ENCODE measurements at places on chromosomes 1 and 21.

- DNase-seq = peak; percentile 43
These were observed 774 bp upstream of the DYRK1A start for GRCh38 chr21:37365517-37366481.

DNA sequence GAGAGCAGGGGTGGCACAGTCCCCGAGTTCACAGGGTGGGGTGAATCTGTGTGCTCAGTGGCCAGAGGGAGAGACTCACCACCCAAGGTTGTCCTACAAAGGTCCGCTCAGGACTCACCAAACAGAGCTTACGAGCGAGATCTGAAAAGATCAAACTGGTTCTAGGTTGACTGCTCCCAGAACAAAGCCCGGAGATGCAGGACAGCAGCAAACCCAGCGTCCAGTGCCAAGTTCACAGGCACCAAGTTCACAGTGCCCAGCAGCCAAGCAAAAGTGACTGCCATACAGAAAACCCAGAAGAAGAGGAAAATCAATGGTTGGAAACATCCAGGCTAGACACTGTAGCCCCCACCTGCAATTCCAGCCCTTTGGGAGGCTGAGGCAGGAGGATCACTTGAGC is 35.7 kb downstream of the AGPAT3 start:
- no peak for DNase-seq

DNA sequence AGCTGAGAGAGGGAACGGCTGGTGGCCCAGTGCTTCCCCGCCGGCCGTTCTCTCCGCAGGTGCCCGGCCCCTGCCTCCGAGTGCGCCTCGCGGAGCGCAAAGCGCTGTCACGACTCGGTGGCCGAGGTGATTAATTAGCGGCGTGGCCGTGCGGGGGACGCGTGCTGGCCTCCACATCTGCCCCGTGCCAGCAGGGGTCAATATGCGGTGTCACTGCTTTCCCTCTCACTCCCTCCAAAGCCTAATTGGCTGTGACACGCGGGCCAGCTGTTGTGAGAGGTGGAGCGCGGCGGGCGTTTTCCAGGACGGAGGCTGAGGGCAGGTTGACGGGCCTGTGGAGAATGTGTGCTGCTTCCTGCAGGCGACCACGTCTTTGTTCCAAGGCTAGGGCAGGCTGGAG is 239.0 kb downstream of the LMX1A start:
- no peak for DNase-seq

DNA sequence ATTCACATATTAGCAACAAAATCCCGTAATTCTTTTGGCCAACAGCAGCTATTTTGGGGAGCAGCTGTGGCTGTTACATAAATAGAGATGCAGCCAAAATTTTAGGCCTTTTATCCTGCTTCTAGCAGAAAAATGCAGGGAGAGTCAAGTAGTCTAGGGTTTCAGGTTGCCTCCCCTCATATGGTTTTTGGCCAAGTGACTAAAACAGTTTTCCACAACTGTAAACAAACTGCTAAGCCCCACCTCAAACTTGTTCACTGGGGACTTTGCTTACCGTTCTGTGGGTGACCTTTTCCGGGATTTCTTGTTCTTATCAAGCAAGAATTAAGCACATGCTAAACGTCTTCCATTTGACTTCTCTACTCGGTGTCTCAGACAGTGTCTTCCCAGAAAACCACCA is 133.4 kb downstream of the EDEM3 start:
- DNase-seq = no peak

DNA sequence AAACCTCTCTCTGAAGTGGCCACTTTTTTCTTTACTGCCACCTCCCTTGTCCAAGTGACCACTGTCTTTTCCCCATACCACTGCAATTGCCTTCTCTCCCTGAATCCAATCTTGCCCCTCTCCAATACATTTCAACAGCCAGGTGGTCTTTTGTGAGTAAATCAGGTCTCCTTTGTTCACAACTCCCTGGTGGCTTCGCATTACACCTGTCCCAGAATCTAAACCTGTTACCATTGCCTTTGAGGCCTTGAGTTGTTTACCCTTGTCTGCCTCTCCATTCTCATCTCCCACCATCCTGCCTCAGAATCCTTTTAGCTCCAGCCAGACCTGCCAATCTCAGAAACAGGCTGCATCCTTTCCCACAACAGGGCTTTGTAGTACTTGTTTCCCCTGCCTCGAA is 21.8 kb upstream of the DYNLT5 start:
- DNase-seq = no peak

GRCh38 chr1:51920130-51920529 is 41.6 kb upstream of the NRDC start:
- DNase-seq = no peak

- no peak for DNase-seq
These were observed 93.1 kb downstream of the FNBP1L start for GRCh38 chr1:93541045-93541444.

DNA sequence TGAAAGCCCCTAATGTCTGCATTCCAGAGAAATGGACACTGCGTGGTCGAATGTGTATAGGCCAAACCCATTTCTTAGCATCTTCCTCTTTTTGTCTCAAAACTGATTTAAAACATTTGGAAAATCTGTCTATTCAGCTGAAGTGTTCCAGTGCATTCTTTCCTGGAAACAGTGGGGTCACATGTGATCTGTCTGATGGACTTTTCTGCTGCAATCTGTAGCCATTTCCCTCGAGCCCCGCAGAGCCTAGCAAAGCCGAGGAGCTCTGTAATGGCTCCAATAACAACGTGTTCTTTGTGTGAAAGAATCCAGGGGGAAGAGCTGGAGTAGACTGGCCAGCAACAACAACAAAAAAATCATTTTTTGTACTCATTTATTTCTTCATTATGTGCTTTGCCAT is 329.3 kb downstream of the BARHL2 start:
- DNase-seq = no peak

GRCh38 chr1:17340358-17340757 is 31.6 kb upstream of the PADI6 start:
- no peak for DNase-seq

DNA sequence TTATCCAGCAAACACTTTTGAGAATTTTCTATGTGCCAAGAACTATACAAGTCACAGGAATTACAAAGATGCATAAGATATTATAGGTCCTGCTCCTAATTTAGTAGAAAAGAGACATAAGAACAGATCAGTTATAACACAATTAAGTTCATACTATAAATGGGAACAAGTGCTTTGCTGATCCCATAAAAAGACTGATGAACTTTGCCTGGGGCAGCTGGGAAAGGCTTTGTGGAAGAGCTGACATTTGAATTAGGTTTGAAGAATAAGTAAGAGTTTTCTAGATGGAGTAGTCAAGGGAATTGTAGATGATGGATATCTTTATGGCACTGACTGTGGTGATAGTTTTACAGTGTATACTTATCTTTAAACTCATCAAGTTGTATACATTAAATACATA is 76.5 kb downstream of the VCAM1 start:
- DNase-seq = no peak

- no peak for DNase-seq
These were observed 719 bp downstream of the EYA3 start for GRCh38 chr1:28087614-28088167.

- no peak for DNase-seq
These were observed 418.0 kb upstream of the PKN2 start for GRCh38 chr1:88266051-88266450.

GRCh38 chr1:229461032-229461668 is 27.3 kb upstream of the ACTA1 start:
- no peak for DNase-seq

DNA sequence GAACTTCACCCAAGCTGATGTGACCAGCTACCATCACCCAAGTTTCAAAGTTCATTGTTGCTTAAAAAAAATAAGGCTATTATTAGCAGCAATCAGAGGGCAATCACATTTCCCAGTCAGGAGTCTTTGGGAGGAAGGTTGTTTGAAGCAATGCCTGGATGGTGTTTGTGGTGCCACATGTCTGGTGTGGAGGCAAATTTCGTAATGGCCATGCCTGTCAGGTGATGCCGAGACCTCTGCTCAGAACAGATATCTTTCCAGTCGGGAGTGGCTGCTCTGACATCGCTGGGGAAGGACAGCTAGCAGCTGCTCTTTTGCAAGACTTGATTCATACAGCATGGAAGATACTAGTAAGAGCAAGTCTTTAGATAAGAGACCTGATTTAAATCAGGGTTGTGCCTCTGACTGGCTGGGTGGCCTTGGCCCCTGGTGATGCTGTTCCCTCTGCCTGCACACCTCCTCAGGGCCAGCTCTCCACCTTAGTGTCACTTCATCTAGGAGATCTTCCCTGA is 187.8 kb upstream of the JUN start:
- DNase-seq = no peak

DNA sequence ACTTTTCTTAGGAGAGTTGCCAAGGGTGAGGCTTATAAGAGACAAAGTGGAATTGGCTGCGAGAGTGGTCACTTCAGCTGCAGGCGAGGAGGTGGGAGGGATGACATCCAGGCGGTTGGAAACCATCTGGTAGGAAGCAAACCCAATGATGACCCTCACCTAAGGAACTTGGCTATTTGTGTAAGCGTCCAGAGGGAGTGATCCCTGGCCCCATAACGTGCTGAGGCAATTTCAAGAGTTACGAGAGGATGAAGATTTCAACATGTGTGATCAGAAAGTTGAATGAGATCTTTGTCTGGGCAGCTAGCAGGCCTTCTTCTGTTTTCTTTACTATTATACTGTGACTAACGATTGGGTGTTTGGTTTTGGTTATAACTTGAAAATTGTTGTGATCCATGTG is 102.7 kb upstream of the VANGL1 start:
- no peak for DNase-seq

DNA sequence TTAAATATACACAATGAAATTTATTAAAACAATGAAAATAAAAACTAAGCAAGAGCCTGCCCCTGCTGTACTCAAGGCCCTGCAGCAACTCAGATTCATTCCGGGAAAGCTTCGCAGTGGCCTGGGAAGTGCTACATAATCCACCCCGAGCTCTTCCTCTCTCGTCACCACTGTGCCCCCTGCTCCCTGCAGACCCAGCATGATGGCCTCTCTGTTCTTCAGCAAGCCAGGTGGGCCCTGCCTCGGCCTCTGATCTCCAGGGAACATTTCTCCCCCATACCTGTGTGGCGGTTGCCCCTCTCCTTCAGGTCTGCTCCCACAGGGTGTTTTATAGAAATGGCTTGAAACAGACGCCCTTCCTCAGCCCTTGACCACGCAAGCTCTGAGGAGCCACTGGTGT is 10.6 kb downstream of the RNF187 start:
- DNase-seq = no peak

DNA sequence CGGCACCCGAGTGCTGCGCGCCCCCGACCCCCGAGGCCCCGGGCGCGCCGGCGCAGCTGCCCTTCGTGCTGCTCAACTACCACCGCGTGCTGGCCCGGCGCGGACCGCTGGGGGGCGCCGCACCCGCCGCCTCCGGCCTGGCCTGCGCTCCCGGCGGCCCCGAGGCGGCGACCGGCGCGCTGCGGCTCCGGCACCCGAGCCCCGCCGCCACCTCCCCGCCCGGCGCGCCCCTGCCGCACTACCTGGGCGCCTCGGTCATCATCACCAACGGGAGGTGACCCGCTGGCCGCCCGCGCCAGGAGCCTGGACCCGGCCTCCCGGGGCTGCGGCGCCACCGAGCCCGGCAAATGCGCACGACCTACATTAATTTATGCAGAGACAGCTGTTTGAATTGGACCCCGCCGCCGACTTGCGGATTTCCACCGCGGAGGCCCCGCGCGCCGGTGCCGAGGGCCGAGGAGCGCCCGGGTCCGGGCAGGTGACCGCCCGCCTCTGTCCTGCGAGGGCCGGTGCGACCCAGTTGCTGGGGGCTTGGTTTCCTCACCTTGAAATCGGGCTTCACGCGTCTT is 49.0 kb downstream of the SIM2 start:
- DNase-seq = no peak

- DNase-seq = no peak
These were observed 71.7 kb downstream of the SEC16B start for GRCh38 chr1:177897998-177898654.

DNA sequence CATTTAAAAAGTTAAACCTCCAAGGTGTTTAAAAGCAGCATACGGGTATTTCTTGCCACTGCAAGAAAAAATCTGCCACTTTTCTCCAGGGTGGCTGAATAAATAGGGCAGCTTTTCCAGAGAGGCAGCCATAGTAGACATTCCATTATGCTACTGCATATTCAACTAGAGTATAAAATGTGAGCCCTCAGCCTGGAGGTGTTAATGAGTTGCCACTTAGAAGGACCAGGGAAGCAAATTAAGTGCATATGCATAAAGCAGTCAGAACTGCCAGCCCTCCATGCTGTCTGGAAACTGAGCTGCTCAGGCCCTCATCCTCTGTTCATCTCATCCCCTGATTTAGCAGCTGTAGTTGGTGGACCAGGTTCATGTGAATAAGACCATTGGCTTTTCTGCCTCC is 99.4 kb downstream of the DIRAS3 start:
- DNase-seq = no peak

DNA sequence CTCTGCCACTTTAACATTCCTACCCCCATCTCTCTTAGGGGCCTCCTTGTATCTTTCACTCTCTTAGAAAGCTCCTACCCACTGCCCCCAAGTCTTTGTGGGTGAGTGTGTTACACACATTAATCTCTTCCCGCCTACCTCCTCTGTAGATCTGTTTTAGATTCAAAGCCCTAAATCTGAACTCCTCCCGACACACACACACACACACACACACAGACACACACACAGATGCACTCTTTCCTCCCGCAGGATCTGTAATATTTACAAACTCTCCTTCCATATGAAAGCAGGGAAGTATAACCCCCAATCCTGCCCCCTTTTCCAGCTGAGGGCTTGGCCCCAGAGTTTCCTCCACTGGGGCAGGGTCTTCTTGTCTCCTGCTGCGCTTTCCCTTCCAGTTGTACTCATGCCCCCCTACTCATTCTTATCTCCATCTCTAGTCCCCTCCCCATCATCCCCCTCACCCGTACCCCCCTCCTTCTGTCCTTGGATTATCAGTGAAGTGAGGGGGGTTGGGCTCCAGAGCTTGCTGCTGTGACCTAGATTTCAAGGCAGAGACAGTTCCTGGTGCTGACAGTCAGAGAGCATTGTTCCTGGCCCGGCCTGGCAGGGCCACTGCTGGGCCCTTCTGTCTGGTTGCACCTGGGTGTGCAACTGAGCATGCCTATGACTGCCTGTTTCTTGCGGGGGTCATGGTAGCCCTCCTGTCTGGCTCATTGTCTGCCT is 4.3 kb downstream of the PEA15 start:
- no peak for DNase-seq

DNA sequence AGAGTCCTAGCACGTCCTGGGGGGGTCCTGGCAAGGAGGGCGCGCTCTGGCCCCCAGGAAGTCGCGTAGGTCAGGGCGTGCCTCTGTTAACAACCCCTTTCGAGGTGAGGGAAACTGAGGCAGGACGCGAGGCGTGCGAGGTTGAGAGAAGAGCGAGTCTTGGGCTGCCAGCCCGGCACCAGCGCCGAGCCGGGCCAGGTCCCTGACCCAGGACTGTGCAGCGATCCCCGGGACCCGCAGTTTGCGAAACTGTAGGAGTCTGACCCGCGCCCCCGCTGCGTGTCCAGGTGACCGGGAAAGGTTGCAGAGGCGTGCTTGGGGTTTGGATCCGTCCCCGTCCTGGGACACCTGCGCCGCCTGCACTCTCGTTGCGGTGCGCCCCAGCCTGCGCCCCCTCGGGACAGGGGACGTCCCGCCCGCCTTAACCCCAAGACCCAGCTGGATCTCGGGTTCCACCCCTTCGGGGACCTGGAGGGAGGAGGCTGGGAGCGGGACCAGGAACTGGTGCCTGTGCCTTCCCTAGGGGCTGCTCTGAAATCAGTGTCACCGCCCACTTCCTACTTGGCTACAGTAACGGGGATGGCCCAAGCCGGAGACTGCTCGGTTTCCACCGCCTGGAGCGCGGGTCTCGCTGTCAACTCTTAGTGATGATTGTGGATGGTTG is 493 bp downstream of the DISC1 start:
- peak; percentile 25 for DNase-seq

- no peak for DNase-seq
These were observed 157.6 kb upstream of the EDN2 start for GRCh38 chr1:41641941-41642527.

- DNase-seq = no peak
These were observed 407.4 kb downstream of the RWDD3 start for GRCh38 chr1:95641386-95641785.

Measured in activated CD4-positive, alpha-beta T cell treated with anti-CD3 and anti-CD28 coated beads for 1 hour (primary cell).